ENCODE measurements at places on chromosomes 2 and 18.

DNA sequence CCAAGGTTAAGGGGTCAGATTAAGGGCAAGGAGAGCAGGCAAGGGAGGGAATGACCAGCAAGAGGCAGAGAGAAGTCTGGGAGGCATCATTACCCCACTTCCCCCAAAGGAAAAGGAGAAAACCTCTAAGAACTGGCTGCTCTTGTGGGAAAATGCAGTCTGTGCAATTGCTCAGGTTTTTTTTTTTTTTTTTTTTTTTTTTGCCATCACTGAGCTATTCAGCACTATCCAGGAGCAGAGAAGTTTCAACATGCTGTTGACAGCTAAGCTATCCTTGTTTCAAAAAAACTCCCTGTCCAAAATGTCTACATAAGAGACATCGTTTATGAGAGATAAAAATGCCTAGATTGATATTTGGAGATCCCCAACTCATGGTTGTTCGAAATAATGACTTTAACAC is 345.4 kb downstream of the TDRD15 start:
- no peak for DNase-seq

DNA sequence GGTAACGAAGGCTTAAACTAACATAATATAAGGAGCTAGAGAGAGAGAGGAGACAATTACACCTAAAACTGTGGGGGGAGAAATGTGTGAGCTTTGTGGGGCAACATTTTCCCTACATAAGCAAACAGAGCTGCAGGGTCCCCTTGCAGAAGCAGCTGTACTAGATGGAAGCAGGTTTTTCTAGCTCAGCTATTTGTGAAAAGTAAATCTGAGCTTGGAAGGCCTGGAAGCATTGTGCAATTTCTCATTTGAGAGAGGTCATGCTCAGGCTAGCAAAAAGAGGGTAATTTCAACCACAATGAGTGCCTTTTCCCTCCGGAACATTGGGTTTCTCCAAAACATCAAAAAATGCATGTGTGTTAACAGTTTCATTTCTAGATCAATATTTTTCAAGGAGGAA is 130.0 kb downstream of the ARL4C start:
- no peak for DNase-seq

DNA sequence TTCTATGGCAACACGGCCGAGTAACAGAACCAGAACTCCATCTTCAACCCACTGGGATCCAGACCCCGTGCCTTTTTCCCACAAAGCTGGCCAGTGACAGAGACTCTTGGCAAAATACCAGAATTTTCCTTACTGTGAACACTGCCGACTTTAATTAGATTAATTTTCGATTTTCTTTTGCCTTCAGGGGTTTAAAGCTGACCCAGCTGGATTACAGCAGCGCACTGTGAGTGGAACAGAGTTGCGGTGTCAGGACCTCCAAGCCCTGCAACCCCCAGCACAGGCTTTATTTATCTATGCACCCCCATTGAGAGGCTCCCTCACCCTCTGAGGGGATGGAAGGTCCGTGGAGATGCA is 36.4 kb downstream of the CTIF start:
- DNase-seq, result no peak

GRCh38 chr2:38146907-38147307 is 71.0 kb upstream of the CYP1B1 start:
- DNase-seq, result peak; percentile 96

DNA sequence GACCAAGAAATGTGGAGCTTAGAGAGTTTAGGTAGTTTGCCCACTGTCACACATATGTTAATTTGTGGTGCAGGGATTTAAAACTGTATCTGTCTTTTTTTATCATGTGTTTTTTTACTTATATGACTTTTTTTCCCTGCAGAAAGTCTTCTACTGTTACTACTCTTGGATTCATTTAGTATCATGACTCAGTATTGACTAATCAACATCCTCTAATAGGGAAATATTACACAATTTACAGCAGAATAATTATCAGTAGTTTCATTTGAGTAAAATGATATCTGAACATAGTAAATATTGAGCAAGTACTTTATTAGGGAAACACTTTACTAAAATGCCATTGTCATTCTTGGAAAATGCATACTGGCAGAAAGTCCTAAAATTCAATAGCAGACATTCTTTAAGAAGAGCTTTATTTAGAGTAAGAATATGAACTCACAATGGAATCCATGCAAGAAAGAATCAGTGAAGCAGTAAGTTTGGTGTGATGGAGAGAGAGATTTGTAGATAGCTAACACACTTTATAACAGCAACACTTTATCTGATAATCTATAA is 425.9 kb upstream of the SLC8A1 start:
- DNase-seq, result no peak

DNA sequence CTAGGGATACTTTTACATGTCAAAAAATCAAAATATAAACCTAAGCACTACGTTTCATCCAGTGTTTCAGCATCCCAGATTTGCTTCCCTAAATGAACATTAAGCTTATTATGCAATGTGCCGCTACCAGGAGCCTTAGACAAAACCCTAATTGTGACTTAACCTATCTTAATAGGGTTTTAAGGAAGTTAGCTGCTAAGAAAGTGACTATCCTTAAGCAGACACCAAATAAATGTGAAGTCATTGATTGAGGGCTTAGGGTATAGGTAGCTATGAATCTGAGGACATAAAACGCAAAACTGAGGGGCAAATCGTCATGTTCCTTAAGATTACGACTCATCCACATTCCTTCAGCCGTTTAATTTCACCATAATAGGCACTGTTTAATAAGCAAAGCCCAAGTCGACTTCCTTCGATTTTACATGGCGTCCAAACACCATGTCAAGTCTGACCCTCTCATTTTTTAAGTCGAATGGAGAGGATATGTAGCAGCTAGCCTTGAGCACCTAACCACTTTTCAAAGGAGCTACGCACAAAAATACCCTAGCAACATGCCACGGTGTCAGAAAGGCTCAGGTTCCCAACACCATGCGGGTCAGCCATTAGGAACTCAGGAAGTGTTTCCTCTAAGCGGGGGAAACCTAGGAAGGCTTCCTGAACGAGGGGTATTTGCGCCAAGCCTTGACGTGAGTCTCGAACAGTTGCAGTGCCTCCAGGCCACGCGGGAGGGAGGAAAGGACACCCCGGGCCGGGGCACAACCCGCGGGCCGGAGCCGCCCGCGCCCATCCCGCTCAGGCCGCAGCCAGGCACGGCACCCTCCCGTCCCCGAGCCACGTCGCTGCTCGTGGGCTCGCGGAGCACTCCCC is 1.0 kb downstream of the HDLBP start:
- peak; percentile 92 for DNase-seq

GRCh38 chr2:232567721-232568120 is 17.2 kb downstream of the EIF4E2 start:
- no peak for DNase-seq

- DNase-seq, result no peak
These were observed 267.8 kb upstream of the NCKAP5 start for GRCh38 chr2:133835821-133836619.

DNA sequence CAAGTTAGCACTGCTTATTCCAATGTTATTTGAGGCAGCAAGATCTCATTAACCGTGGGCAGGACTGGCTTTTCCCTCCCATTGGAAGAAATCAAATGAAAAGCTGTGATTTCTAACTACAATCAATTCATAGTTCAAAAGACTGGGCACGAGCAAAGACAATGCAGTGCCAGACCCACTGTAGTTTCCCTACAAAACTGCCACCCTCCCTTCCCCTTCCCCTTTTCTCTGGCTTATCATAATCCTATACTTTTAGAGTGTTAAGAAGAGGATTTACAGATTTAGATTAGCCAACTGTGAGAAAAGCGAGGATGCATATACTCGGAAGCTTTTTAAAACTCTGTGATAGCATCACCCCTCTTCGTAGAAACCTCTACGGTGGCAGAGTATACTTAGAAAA is 260.4 kb downstream of the STK39 start:
- no peak for DNase-seq

- DNase-seq, result peak; percentile 26
These were observed 18.3 kb downstream of the IL1B start for GRCh38 chr2:112818094-112818902.

- no peak for DNase-seq
These were observed 298.7 kb upstream of the MGAT5 start for GRCh38 chr2:133955169-133955568.

- peak; percentile 83 for DNase-seq
These were observed 38.4 kb upstream of the PAPOLG start for GRCh38 chr2:60717691-60718090.

GRCh38 chr2:42223855-42224268 is 54.7 kb downstream of the EML4 start:
- no peak for DNase-seq

Data from inflammatory macrophage (primary cell).